ENCODE measurements at places on chromosomes 3 and 15.

GRCh38 chr15:94098921-94099573, 132.3 kb upstream of the MCTP2 start:
- DNase-seq, result no peak

DNA sequence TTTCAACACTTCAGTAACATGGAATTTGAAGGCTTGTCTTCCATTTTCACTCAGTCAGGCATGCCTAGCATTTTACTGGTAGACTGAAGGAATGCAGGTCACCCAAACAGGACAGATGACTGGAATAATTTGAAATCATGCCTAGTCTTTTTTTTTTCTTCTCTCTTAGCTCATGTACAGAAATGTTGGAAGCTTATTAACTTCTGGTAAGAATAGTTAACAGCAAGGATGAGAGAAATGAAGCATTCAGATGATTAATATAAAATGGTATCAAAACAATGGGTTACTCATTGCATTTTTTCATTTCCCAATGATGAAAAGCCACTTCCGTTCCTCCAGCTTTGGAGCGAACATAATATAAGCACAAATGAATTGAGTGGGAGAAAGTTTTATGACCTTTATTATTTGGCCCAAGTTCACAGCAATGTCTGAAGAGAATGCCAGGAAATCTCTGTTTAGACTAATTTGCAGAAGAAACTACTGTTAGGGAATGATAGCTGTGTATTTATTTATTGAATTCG, 431.6 kb upstream of the RASGRP1 start:
- peak; percentile 80 for DNase-seq

GRCh38 chr3:135038186-135038585, 243.1 kb downstream of the EPHB1 start:
- DNase-seq, result no peak

GRCh38 chr3:153785901-153786300, 335.3 kb upstream of the ARHGEF26 start:
- DNase-seq, result no peak

DNA sequence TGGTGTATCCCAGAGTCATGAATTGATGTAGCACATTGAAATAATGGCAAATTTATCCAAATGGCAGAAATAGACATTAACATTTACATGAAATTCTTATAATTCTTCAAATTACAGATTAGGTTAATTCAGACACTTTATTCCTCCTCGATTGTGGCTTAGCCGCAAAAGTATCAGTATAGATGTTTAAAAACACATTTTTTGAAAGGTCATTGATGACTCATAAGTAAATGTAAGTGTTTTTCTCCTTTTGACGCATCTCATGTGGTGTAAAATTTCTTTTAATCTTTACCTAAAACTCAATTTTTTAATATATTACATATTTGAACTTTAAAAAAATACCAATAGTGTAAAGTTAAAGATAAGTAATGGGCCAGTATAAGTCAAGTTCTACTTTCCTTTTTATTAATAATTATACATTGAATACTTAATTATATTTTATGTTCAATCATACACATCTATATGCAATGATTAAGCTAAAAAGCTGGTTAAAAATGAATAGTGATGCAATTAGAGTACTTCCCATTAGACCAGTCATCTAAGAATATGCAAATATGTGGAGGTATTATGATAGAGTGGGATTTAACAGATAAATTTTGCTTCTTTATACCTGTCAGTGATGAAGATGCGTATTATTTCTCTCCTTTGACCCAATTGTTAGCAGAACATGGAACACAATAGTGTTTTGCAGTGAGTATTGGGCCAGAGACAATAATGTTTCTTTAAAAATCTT, 678.1 kb upstream of the DPPA4 start:
- DNase-seq, result no peak

GRCh38 chr15:81061490-81062253, 60.9 kb downstream of the TLNRD1 start:
- DNase-seq, result no peak

DNA sequence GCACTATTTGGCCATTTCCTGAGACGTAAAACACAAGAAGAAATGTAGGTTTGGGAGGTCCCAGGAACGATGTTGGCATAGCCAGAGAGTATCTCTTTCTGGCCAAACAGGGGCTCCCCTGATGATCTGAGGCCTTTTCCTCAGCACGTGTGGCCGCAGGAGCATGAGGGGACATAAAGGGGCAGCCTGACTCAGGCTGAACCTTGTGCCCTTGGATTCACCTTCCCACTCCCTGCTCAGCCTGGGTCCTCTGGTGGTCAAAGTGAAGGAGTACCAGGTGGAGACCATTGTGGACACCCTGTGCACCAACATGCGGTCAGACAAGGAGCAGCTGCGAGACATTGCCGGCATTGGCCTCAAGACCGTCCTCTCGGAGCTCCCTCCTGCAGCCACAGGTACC, 10.6 kb downstream of the CAND2 start:
- no peak for DNase-seq

DNA sequence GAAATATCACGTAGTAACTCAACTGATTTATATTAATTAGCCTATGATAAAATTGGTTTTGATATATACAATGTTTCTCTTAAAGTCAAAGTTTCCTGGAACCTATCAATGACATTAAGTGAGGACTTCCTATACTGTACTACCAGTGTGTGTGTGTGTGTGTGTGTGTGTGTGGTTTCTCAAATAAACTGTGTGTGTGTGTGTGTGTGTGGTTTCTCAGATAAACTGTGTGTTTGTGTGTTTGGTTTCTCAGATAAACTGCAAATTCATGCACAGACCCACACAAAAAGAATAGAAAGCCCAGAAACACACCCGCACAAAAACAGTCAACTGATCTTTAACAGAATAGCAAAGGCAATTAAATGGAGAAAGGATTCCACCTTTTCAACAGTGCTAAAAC, 14.5 kb upstream of the WDR5B start:
- DNase-seq, result no peak

DNA sequence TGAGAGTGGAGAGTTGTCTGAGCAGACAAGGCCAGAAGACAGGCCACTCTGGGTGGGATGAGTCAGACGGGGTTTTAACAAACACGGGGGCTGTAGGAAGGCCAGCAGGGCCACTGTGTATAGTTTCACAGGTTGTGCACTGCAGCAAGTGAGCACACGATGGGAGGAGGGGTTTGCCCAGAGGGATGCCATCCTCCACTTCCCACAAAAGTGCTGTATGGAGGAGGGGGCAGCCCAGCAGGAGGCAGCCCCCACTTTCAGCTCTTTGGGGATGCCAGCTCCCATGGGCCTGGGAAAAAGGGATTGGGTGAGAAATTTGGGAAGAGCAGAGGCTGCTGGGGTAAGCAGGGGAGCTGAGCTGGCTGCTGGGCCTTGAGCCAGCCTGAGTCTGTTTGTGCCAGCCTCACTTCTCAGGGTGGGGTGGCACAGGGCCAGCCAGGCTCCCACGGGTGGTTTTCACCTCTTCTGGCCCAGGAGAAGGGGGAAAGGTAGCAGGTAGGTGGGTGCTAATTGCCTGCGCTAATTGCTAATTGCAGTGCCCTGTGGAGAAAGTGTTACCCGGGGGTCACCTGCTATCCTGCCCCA, 6.7 kb downstream of the ZBTB47 start:
- peak; percentile 46 for DNase-seq

DNA sequence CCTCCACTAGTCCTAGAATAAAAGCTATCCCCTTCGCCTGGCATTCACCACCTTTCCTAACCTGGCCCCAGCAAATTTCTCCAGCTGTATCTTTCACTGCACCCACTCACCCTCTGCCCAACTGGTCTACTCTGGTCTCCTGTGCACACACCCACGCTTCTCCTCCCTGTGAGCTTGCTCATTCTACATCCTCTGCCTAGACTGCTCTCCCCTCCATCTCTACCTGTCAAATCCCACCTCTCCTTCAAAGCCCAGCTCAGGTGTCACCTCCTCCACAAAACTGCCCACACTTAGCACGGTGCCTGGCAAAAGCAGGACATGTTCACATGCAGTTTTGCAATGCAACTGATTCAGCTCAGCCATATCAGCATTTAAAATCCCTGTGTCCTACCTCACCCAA, 45.8 kb upstream of the NTRK3 start:
- DNase-seq, result no peak

- no peak for DNase-seq
Observed at GRCh38 chr3:69934398-69934797, 65.1 kb upstream of the SAMMSON start.

- DNase-seq, result no peak
Observed at GRCh38 chr3:8576841-8577571, 67.6 kb downstream of the SSUH2 start.

DNA sequence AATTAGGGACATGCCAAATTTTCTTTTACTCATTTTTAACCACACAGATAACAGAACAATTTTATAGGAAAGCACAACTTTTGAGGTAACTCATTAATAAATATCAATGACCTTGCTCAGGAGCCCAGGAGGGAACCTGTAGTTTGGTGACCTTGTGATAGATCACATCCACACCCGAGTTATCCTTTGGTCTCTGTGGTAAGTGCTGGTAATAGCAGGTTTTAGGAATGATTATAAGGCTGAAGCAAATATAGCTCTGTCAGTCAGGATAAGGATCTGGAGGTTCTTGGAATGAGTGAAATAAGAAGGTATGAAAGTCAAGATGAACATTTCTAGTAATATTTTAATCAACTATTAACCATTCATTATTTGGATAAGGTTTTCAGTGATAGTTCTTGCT, 46.5 kb downstream of the EPHA6 start:
- no peak for DNase-seq

DNA sequence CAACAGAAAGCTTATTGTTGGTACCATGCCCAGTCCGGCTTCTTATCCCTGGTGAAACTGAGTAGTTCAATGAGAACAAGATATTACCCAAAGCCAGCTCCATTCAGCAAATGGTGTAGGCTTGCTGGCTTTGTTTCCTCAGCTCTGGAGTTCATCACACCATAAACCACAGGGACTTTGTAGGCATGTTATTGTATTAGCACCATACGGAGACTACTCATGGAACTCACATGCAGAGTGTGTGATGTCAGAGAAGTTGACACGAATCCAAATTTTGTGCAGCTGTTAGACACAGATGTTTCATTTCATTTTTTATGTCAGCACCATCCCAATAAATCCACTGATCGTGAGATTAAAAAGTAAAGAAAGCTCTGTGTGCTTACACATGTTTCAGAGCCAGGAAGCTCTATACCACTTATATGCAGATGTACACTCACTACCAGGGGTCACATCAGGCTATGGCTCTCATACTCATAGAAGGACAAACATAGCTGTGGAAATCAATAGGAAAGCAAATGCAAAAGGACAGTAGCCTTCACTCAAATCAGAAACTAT, 63.4 kb upstream of the LEKR1 start:
- no peak for DNase-seq

- DNase-seq, result peak; percentile 45
Observed at GRCh38 chr3:158830391-158830790, 28.5 kb downstream of the MFSD1 start.

DNA sequence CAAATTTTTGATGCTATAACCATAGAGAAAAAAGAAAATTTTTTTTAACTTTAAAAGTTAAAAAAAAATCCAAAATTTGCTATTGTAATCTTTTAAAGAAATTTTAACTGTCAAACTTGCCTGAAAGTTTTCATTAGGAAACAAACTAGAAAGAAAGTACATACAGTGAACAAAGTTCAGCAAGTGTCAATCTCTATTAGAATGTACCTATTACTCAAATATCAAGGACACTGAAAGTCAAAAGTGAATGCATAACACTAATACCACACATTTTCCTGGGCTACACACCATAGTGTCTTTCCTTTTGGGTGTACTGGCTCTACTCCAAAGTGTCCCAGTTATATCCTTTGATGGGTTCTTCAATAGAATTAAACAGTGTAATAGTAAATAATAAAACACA, 56.8 kb downstream of the LRRFIP2 start:
- no peak for DNase-seq

DNA sequence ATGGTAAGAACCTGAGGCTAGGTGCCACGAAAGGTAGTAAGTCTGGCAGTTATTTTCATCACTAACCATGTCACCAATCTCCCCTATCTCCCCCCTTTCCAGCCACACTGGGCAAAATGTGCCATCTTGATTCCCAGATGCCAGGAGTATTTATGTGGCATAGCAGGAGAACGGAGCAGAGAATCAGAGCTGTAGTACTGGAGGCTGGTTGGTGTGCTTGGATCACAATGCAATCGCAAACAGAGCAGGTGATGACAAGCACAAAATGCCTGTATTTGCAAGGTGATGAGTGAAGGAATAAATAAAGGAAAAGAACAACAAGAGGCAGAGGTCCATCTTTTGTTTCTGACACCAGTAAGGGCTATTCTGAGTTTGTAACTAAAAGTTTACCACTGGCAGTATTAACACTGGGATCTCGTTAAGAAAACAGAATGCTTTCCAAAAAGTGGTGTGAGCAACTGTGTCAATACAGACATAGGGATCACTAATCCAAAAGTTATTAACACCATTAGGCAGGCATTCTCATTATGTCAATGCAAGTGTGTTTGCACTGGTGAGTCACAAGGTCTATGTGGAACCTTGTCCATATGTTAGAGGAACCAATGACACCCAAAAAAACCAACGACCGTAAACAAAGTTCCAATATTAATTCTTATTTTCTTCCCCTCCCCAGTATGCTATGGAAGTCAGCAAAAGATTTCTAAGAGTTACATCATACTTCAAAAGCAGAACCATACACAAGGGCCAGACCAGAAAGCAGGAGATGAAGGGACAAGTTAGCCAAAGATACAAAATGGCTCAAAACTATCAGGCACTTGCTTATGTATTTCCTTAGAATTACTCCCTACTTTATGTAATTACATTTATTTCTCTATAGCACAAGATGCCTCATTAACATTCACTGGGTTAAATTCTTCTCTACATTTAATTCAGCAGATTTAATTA, 556.6 kb downstream of the FOXP1 start:
- no peak for DNase-seq

GRCh38 chr15:33304924-33305323, 5.8 kb upstream of the RYR3 start:
- no peak for DNase-seq

- DNase-seq, result peak; percentile 97
Observed at GRCh38 chr15:88918738-88919137, 5.6 kb upstream of the MFGE8 start.

GRCh38 chr3:69739204-69740102, at the start of gene MITF:
TSS of gene MITF (plus strand) at chr3:69739464. CDS start at chr3:69739598, 134 bp downstream.
- peak; percentile 94 for DNase-seq

DNA sequence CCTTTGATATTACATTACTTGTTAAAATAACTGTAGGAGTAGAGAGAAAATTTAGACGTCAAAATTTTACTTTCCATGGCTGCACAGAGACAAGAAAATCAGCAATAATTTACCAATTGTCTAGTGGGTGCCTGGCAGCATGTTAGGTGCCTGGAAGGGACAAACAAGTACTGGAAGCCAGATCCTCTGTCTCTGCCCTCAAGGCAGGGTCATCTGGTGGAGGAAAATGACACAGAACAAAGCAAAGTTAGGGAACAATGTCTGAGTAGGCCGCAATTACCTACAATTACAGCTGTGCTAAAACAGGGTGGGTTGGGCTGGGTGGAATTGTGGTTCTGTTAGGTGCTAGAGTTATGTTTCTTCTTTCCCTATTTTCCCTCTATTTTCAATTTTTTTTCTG, 7.4 kb downstream of the CCDC174 start:
- DNase-seq, result no peak

GRCh38 chr3:13276438-13277195, 143.5 kb downstream of the NUP210 start:
- no peak for DNase-seq

- no peak for DNase-seq
Observed at GRCh38 chr3:34969513-34969912, 669.8 kb upstream of the ARPP21 start.
